ENCODE measurements at places on chromosomes 6 and 20. TPM values are rescaled to one million over a fixed set of nuclear protein-coding genes. Genes with fewer than 3 reads are reported as not detected.

DNA sequence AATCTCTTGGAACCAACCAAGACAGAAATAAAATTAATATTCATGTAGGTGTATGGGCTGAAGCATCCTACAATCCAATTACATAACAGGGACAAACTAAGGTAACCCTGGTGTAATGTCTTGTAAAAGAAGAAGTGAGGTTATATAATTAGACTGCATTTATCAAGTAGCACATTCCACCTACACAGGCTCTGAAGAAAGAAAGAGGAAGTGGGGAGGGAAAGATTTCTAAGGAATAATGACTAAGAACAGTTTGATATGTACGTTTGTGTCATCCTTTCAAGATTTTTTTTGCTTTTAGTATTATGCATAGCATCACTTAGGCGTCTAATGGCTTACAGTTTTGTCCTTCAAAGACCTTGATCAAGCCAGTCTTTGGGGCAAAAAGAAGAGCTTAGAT is 139.7 kb downstream of the PLCB1 start:
- DNase-seq = no peak

The BMP6 gene
- not detected for total RNA-seq

DNA sequence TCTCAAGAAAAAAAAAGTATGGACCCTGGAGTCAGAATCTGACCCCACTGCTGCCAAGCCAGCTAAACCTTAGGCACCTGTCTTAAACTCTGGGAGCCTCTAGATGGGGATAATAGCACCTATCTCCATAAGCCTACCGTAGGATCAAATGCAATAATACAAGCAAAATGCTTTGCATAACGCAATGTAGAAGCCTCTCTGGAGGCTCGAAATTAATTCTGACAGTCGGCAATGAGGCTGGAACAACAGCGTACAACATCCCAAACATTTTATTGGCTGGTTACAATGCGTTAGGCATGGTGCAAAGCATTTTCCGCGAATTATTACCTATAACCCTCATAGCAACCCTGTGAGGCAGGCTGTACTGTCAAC is 521 bp downstream of the CDK5RAP1 start:
- no peak for DNase-seq

- DNase-seq = no peak
These were observed 13.5 kb upstream of the SLC22A1 start for GRCh38 chr6:160108077-160108476.

The RBCK1 gene
- total RNA-seq = 51.7 TPM

- no peak for DNase-seq
These were observed 4.8 kb downstream of the PHF20 start for GRCh38 chr20:35776513-35777101.

DNA sequence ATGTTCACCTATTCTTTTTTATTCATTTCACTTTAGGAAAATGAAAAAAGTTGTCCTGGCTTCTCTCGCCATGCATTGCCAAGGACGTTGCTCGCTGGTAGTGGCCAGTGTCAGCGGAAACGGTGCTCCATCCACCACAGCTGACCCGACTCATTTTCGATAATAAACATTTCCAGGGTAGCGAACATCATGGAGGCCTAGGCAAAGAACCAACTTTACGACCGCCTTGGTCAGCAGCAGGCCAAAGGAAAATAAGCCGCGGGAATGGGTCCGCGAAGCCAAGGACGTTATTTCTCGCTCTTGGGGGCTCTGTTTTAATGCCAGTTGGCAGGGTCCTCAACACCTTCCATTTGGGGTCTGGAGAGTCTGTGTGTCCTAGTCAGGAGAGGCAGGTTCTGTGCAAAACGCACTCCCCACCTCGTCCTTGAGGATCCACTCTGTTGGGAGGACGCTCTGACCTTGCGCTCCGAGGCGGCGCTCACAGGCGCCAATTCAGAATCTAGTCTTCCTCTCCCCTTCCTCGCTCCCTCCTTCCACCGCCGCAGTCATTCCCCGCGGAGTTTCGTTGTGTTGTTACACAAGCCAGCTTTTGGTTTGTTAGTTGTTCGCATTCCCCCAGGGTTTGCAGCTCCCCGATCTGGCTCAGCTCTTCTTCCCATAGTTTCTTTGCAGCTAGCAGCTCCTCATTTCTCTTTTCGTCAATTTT is 4.1 kb upstream of the PAX1 start:
- DNase-seq = no peak

DNA sequence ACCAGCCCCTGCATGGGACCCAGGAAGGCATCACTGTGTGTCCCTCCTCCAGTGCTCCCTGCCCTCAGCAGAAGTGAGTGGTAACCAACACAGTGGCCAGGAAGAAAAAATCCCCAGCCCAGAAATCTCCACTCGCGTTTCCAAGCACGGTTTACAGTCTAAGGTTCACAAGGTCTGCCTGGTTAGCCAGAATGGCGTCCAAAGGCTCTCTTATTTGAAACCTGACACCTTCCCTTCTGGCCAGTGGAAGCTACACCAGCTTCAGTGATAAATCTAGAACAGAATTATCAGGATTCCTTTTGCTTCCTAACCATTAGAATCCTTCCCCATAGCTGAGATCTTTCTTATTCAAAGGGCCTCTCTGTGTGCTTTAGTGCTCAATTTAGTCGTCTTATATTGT is 9.2 kb downstream of the LY86 start:
- DNase-seq = no peak

The MYB gene
- 4.7 TPM for total RNA-seq

GRCh38 chr6:23175391-23175790 is 606.0 kb downstream of the HDGFL1 start:
- no peak for DNase-seq

The BMP2 gene
- not detected for total RNA-seq

- DNase-seq = no peak
These were observed 147.8 kb downstream of the MACROD2 start for GRCh38 chr20:14142964-14143627.

- DNase-seq = no peak
These were observed 254.4 kb downstream of the NRN1 start for GRCh38 chr6:5752391-5752680.

The ARMC2 gene
- 6.1 TPM for total RNA-seq

The PI16 gene
- 0.42 TPM for total RNA-seq
